ENCODE measurements at places on chromosomes 3 and 15. TPM values are rescaled to one million over a fixed set of nuclear protein-coding genes. Genes with fewer than 3 reads are reported as not detected.

GRCh38 chr15:82178061-82178460 is 84.5 kb downstream of the EFL1 start:
- DNase-seq: no peak

DNA sequence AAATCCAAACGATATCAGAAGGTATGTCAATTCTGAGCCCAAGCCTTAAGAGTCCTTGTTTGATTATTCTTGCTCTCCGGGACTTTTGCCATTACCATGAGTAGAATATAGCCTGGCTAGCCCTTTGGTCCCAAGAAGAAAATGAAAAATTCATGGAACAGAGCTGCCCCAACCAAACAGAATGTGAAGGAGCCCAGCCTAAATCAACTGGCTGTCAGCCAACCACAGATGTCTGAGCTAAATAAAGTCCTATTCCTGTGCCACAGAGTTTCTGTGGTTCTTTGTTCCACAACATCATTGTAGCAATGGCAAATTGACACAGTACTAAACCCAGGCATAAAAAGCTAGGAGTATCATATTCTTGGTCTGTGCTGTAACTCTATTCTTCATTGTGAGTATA is 185.2 kb downstream of the CPNE4 start:
- DNase-seq: no peak

GRCh38 chr3:16362770-16363169 is 97.8 kb downstream of the OXNAD1 start:
- DNase-seq: no peak

DNA sequence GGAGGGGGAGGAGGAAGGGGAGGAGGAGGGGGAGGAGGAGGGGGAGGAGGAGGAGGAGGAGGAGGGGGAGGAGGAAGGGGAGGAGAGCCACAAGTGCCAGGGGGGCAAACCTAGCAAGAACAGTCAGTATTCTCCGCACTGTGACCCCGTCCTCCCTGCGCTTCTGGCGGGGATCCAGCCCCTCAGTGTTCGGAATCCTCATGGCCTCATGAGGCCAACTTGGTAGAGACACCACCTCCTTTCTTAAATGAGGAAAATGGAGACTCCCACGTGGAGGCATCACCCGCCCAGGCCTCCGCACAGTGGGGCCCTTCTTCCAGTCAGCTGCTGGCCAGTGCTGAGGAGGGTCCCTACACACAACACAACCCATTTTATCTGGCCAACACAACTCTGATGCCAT is 163.4 kb downstream of the XXYLT1 start:
- DNase-seq: no peak

DNA sequence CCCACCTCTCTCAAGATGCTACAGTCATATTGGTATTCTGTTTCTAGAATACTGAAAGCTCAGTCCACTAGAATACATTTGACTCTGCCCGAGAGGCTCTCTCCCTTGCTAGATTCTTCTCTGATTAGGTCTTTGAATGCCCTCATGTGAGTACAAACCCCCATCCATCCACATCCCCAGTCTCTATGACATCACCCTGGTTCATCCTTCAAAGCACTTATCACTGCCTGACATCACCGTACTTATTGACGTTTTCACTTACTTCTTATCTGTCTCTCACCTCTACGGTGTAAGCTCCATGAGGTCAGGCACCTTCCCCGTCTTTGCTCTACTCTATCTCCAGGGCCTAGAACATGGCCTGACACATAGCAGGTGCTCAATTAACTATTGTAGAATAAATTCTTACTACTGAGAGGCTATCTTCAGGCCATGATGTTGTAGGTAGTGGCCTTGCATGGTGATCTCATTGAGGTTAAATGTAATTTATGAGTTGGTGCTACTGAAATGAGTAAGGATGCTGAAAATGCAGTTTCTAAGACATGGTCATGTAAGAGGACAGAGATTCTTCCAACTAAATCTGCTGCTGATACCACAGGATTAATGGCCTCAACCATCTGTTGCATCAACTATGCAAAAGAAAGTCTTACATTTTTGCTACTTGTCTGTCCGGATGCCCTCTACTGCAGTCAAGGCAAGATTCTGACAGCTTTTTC is 26.8 kb downstream of the EOGT start:
- no peak for DNase-seq

DNA sequence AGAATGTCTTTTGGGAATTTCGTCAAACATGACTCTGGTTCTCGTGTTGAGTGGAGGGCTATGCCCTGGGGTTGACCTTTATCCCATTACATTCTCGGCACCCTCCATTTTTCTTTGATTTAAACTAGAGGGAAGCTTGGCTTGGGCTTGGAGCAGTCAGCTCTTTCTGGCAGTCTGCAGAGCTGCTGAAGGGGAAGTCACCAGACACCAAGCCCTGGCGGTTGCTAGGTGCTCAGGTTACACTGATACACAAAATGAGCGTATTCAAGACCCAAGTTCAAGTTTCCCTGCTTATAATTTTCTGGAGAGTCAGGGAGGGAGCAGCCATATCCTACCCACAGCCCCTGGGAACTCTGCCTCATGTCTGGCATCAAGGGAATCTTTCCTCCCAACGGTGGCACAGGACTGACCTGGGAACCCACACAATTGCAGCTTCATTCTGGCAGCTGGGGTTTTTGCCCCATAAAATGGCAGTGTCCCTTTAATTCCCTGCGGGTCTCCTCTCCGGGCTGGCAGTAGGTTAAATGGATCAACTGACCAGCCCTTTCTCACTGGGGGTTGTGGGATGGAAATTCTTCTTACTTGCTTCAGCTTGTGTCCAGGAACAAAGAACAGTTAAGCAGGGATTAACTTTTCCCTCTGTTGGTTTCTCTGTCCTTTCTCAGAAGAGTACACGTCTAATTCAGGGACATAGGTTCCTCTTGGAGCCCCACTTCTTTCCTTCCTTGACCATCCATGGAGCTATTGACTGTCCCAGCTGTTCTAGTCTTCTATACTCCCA is 110.0 kb upstream of the DLG1 start:
- no peak for DNase-seq

DNA sequence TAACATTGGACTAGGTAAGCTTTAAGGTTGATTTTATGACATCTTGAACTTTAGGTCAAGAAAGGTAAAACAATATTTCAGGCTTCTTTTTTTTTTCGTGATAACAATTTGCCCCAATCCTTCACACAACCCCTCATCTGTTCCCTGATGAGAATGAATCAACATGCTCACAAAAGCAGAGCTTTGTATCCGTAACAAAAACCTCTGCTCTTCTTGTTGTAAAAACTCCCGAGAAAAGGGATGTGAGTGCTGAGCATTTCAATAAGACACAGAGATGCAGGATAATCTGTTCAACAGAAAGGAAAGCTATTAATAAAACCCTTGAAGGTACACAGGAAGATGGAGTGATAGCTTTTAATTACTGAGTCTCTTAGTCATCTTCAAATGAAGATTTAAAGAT is 94.3 kb downstream of the RAD18 start:
- DNase-seq: no peak

Gene EXD1
- total RNA-seq: 0.51 TPM

- no peak for DNase-seq
These were observed 62.0 kb upstream of the SLC2A2 start for GRCh38 chr3:171088496-171088895.

GRCh38 chr15:80832686-80833085 is 53.5 kb downstream of the CEMIP start:
- DNase-seq: peak; percentile 96

All from SK-MEL-5 (cell line).